ENCODE measurements at places on chromosomes 3 and 15.

DNA sequence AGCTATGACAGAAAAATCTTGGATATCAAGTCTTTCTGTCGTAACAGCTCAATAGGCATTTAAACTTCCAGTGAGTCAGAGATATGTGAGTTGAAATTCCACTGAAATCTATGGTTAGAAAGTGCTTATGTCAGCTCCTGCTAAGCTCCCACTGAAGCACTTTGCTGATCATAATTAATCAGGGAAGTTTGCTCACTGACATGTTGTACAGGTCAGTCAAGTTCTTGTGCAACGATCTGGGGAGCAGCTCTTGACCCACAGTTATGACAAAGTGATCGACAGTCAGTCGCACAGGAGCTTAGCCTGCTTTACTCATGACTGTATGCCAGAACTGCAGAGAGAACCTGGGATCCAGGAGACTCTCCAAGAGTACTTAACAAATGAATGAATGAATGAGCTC lies 453.5 kb downstream of the SOX2 start:
- no peak for DNase-seq

DNA sequence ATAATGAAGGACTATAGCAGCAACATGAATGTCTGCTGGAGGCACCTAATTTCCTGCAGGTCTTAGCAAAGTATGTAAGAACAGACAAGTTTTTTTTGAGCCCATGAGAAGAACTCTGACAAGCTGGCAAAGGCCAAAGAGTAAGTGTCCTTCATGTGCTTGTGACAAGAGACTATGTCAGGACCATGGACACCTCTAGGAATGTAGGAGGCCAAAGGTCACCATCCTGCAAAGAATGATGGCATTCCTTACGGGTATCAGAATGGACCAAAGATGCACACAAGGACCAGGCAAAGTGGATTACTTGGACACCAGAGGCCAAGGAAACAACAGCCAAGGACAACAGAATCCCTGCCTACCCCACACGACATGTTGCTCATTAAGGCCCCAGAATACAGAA lies 858.5 kb upstream of the CFAP20DC start:
- no peak for DNase-seq

DNA sequence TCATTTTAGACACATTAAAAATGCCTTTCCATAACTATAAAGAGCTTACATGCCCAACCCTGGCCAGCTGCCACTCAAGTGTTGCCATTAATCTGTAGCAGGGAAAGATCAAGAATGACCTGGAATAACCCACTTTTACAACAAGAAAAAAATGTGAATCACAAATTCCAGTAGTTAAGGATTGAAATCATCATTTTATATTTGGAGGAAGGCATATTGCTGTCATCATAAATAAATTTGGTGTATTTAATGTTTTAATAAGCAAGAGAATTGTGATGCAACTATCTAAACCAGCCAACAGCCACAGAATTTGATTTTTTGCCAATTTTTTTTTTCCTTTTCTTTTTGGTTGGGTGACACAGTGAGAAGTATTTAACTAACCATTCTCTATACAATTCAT lies 240.0 kb upstream of the SEMA6D start:
- no peak for DNase-seq

DNA sequence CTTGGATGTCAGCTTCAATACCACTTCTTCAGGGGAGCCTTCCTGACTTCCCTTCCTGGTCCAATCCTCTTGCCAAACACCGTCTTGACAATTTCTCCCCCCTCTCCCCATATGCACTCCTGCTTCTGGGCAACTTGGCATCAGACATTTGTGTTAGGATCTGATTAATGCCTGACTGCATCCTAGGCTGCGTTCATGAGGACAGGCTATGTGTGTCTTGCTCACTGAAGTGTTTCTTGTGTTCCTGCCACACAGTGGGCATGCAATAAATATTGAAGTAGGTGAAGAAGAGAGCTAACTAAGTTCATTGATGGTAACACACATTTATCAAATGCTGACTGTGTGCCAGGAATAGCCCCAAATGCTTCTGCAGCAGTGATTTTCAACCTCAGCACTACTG lies 36.4 kb upstream of the WNT5A start:
- no peak for DNase-seq

GRCh38 chr15:65558336-65558735 lies 28.1 kb downstream of the HACD3 start:
- DNase-seq: no peak

DNA sequence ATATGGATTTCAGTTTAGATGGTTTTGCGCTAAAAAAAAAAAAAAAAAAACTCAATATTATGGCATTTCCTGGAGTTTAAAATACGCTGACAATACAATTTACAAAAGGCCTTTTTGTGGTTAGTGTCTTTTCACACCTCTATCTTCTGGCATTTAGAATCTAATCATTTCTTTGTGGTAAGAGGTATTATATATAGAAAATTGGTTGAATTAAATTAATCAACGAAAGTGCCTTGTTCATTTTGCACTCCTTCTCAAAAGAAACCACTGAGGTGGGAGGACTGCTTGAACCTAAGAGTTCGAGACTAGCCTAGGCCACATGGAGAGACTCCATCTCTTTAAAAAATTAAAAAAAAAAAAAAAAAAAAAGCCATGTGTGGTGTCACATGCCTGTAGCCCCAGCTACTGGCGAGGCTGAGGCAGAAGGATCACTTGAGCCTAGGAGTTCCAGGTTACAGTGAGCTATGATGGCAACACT lies 90.0 kb upstream of the ICE2 start:
- no peak for DNase-seq

GRCh38 chr3:129593595-129594339 lies 12.7 kb downstream of the PLXND1 start:
- no peak for DNase-seq

DNA sequence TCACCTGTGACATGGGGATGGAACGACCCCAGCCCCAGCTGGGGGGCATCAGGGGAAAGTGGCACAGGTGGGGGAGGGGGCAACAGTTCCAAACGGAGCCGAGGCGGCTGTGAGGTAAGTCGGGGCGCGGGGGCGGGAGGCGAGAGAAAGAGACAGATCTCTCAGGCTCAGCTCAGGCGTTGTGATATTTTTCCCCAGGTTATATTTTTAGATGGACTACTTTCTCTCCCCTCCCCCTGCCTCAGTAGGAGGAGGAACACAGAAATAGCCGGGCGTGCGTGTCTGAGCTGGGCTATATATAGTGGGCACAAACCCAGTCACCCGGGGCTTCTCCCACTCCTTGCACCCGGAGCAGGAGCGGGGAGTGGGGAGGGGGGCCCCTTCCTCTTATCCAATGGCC lies 91.0 kb upstream of the LINGO1 start:
- DNase-seq: no peak

DNA sequence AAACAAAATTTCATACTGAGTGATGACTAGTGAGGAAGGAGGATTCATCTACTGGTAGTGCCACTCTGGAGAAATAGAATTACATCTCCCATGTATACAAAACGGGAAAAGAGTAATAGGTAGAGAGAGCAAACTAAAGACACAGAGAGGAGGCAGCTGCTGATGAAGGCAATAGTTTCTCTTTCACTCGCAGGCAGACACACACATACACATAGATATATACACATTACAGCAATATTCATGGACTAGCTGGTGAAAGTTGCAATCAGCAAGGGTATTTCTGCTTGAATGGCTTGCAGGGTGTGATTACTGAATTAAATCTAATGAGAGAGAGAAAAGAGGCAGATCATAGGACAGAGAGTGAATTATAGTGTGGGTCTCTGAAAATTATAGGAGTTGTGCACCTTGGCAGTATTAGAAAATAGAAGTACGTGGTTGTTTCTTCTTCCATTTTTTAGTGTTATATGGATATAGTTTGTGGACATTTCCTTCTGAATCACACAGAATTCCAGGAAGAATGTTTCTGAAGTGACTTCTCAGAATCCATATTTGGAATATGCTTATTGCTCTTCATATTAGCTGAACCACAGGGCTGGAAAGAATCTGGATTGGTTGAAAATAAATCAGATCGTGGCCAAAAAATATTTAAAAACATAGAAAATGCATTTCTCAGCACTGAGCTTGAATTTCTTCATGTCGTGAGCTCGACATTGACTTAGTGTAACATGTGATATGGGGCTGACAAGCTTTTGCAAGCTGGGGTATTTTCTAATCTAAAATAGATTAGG lies 991.2 kb downstream of the TUSC7 start:
- DNase-seq: no peak

DNA sequence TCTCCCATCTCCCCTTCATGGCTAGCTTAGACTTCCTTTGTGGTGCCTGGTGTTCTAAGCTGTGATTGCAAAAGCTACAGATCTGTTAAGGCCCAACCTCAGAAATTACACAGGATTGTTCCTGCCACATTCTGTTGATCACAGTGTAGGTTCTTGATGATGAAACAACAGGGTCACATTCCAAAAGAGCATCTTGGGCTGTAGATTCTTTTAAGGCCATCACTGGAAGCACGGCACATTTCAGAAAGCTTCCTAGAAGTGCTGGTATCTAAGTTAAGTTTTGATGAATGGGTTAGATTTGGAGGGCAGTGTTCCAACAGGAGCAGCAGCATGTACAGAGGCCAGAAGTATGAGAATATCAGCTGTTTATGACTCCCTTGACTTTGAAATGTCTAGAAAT lies 107.5 kb upstream of the SKOR1 start:
- DNase-seq: no peak

- DNase-seq: no peak
These were observed 69.6 kb upstream of the STRIT1 start for GRCh38 chr3:155362808-155363689.

DNA sequence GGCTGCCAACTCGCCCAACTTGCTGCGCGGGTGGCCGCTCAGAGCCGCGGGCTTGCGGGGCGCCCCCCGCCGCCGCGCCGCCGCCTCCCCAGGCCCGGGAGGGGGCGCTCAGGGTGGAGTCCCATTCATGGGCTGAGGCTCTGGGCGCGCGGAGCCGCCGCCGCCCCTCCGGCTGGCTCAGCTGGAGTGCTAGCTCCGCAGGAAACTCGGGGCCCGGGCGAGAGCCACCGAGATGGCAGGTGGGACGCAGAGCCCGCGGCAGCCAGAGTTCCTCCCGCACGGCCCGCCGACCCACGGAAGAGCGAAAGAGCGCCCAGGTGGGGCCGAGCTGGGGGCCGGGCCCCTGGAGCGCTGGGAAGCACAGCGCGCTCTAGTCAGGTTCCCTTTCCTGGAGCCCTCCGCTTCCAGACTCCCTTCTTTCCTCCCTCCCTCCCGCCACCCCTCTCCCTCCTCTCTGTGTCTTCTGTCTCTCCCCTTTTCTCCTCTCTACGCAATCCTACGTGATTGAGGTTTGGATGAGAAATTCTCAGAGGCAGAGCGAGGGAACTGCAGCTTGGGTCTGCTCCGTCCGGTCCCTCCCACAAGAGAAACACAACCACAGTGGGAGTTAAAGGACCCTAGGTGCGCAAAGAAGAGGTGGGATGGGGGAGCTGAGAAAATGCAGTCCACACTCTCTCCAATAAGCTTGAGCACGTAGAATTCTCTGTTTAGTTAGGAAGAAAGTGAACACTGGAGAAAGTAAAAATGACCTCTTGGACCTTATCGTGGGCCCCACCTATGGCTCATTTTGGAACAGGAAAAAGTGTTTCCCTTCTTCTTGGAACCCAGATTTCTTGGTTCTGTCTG lies 317.3 kb downstream of the FGF12 start:
- no peak for DNase-seq

- no peak for DNase-seq
These were observed 494.5 kb upstream of the PDZRN3 start for GRCh38 chr3:74119221-74119620.

GRCh38 chr3:133644768-133645167 lies 17.0 kb downstream of the TOPBP1 start:
- no peak for DNase-seq

DNA sequence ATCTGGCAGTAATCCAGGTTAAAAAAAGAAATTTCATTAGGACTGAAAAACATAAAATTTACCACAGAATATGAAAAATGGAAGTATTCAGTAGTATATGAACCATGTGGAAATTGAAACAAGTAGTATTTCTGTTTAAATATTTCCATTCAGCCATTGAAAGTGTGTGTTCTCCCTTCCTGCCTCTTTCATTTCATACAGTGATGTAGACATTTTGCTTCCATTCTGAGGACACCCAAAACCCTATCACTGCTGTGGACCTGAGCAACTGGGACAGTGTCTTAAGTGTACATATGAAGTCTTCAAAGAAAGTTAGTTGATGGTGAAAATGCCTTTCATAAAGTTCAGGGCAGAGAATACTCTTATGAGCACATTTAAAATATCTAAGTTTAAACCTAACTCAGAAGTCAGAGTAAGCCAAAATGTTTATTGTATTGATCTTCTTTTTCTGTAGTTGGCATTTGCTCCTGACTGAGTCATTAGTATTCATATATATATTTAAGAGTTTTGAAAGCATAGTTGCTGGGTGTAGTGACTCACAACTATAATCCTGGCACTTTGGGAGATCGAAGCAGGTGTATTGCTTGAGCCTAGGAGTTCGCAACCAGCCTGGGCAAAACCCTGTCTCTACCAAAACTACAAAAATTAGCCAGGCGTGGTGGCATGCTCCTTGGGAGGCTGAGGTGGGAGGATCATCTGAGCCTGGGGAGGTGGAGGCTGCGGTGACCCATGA lies 198.8 kb downstream of the KLHL25 start:
- no peak for DNase-seq

DNA sequence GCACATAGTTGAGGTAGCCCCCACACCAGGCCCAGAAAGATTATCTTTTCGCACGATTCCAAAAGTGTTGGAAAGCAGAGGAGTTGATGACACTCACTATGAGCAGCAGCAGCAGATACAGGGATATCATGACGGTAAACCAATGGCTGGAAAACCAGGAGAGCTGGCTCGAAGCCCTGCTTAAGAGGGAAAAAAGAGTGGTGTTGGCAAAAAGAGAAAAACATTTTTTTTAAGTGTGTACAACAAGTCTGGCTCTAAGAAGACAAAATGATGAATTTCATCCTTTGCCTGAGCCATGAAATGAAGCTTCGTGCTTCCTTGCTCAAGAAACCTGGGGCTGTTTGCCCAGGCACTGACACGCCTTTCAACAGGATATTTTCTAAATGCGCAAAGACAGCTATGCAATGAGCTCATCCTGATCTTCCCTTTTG lies 27.3 kb downstream of the PARP16 start:
- no peak for DNase-seq

GRCh38 chr15:29959384-29960137 lies 123.2 kb upstream of the GOLGA8J start:
- no peak for DNase-seq

GRCh38 chr3:159322322-159322939 lies 520.6 kb downstream of the MFSD1 start:
- no peak for DNase-seq

GRCh38 chr3:10808974-10809373 lies 7.1 kb upstream of the SLC6A11 start:
- DNase-seq: no peak

GRCh38 chr3:185279587-185280138 lies 25.8 kb upstream of the EHHADH start:
- DNase-seq: no peak

DNA sequence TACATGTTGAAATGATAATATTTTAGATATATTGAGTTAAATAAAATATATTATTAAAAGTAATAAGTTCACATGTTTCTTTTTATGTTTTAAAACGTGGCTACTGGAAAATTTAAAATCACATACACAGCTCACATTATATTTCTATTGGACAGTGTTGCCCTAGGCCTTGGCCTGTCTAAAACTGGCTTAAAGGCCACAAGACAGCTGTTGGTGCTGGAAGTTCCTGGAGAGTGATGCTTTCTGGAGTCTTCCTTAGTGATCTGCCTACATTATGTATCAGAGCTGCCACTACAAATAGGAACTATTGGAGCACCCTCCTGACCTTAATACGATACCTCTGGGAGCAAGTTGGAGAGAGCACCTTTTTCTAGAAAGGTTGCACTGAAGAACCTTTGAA lies 254.1 kb upstream of the C2CD4B start:
- DNase-seq: no peak

- DNase-seq: no peak
These were observed 119.4 kb downstream of the ATP10A start for GRCh38 chr15:25743548-25744275.

- no peak for DNase-seq
These were observed 82.4 kb downstream of the WWTR1 start for GRCh38 chr3:149575213-149575960.
